Stimulated activated CD4-positive, alpha-beta T cell treated with anti-CD3 and anti-CD28 coated beads, Interleukin-4, amount 100 ng/mL, for 48 hours (primary cell): ENCODE measurements at places on chromosomes 16 and 17.
A peak's percentile ranks its signal among the peaks of the same experiment; 100 is the strongest.

DNA sequence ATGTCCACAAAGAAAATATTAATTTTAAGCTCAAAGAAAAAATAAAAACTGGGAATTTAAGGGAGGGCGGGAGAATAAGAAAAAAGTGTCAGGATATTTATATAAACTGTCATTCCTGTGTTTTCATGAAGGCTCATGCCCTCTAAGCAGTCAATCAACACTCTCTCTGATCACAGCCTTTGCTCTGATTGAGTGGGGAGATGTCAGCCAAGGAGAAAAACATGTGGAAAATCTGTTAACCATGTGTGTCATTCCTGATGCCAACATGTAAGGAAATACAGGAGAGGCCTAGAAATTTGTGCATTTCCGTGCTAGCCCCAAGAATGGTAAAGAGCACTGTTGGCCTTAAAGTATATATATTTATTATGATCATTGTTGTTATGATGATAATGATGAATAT lies 137.9 kb upstream of the IRX5 start:
- no peak for DNase-seq

DNA sequence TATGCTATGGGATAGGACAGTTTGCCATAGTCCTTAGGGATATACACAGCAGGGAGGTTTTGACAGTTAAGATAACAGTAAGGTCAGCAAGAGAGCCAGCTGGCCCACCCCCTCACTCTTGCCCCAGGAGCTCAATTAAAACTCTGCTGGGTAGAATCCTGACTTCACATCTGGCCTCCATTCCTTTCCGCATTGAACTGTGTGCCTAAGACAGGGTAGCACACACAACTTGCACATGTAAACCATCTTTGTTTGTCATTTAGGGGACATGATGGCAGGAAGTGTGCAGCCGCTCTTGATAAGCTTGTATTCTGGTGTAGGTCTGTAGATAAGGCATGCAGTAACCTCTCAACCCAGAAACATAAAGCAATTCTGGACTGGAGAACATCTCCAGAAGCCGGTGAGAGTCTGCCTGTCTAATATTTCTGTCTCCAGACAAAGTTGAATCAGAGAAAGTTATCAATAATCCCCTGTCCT lies 5.2 kb downstream of the MINK1 start:
- DNase-seq, result no peak

DNA sequence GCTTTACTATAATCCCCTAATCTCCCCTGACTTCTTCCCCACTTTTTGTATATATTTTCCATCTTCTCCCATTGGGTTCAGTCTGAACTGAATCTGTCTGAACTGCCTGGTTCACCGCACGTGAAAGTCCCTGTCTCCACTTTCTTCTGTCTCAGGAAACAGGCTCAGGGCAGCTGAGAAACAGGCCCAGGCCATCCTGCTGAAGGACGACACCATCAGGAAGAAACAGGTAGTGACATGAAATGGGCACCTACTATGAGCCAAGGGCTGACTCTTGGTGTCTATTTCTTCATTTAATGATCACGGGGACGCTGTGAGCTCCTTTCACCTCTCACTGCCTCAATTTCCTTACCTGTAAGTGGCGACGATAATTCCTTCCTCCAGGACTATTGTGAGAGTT lies 90.5 kb upstream of the HSBP1 start:
- DNase-seq, result no peak

DNA sequence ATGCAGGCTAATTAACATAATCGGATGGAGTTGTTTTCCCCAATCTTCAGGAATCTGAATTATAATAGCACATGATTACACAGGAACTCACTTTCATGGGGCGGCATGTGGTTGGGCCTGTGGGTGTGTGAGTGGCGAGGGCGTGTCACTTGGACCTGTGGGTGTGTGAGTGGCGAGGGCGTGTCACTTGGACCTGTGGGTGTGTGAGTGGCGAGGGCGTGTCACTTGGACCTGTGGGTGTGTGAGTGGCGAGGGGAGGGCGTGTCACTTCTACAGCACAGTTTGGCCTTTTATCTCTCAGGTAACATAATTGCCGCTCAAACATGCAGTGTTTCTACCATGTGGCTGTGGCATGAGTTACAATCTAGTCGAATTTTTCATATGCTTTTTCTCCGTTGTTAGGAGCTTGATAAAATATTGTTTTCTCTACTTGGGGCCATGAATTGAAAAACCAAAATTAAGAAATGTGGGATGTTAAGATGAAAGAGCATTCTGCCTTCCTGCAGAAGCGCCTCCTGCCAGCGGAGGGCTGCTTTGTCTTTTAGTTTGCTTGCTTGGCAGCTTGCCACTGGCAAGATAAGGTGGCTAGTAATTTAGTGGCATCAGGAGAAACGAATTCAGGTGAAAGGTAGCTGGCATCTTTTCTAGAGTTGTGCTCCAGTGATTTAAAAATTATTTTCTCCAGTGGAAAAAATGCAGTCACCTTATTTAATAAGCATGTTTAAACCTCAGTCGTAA lies 36.2 kb downstream of the USP10 start:
- DNase-seq, result no peak

- no peak for DNase-seq
Observed at GRCh38 chr16:62963846-62964245, 927.6 kb upstream of the CDH8 start.

DNA sequence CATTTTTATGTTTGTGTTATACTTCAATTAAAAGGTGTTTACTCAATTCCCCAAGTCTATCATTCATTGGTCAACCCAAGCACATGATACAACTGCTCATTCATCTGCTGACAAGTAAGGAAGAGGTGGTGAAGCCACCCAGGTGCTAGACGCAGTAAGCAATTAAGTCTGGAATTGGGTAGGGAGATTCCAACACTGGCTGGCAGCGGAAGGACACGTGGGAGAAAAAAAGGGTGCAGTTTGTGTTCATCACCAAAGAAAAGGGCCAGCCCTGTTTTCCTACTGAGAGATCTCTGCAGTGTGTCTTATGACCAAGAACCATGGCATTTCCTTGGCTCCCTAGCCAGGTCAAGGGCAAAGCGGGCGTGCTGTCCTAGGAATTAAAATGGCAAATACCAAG lies 11.8 kb upstream of the ZNF23 start:
- no peak for DNase-seq

- DNase-seq, result peak; percentile 57
Observed at GRCh38 chr16:57810197-57811031, 8.1 kb upstream of the KIFC3 start.

DNA sequence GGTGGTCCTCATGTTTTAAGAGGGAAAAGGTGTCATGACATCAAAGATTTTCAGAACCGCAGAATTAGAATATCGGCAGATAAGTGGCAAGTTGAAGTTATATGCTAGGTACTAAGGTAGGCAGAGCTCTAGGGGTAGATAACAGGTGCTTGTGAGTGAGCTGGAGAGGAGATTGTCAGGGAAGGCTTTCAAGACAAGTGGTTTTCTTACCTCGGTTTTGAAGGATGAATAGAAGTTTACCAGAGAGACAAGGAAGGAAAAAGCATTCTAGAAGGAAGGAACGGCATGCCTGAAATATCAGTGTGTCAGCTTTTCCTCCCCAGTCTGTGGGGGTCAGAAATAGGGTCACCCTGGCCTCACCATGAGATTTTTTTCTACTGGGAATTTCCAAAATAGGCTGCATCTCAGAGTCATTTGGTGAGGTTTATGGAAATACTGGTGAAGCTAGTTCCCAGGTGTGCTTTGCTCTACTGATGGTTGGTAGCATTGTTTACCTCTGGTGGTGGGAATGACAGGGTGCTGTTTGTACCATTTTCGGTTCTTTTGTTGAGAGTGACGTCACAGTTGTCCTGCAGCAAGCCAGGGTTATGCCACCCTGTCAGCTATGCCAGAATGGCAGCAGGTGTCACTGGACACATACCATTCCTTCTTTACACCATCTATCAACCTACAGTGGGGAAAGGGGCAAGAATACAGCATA lies 112.5 kb downstream of the MSI2 start:
- DNase-seq, result no peak

DNA sequence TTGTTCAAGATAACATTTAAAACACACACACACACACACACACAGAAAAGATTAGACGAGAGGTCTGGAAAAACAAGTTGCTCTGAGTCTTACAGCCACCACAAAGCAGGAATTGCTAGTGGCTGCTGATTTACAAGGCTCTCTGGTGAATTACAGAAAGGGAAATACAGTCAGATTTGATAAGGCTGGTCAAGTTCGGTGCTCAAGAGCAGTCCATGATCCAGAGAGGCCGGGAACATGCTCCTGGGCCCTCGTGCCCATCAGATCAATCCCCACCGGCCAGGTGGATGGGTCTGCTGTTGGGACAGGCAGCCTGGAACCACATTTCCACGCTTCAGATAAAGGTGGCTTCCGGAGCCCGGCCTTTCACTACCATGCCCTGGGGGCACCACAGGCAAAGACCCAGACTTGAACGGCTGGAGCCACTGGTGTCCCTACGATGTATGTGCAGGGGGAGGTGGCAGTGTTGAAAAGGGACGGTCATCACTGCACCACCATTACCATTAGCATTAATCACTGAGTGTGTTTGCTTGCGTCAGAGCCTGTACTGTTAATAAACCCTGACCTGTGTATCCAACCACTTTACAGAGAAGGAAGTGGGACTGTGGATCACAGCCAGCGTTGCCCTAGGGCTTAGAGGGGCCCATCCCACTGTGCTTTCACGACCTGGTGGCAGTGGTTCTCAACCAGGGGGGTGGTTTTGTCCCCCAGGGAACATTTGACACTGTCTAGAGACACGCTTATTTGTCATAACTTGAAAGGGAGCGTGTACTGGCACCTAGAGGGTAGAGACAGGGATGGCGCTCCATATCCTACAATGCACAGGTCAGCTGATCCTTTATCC lies 95.1 kb downstream of the XYLT1 start:
- DNase-seq, result no peak

- no peak for DNase-seq
Observed at GRCh38 chr16:3754081-3754703, 36.9 kb upstream of the TRAP1 start.

DNA sequence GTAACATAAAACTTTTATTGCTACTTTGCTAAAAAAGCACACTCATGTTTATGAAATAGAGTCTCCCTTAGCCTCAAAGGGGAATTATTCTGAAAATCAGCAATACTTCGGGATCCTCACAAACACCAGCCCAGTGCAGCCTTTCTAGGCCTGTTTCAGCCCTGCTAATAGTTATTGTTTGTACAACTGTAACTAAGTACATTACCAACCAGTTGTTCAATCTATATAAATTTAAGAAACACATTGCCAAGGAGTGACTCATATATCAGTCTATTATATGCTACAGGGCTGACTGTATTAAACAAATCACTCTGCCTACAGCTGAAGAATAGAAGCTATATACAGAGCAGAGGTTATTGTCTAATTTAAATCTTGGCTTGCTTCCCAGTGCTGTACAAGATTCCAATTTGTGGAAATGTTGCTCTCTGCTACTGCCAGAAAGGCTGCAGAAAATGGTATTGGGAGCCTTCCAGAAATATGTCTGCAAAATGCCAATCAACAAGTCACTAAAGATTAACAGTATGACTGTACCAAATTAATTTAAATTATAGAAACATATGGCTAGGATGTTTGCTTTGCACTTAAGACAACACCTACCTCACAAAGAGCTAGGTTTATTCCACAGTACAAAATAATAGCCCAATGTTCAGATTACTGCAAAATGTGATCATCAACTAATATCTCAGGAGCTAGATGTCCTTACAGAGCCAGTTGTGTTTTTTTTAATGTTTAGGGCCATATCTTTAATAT lies 49.7 kb downstream of the TOX3 start:
- DNase-seq, result no peak

DNA sequence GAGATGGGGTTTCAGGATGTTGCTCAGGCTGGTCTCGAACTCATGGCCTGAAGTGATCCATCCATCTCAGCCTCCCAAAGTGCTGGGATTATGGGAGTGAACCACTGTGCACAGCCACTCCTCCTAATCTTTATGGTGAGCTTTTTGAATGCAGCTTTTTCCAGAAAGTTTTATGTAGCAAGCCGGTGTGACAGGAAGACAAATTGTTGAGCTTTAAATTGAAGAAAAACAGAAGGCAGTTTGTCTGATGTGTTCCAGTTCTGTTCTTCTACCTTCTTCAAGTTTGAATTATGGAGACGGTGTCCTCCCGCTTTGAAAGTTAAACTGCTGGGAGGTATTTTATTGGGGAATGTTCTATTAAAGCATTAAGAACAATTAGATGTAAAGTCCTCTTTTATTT lies 177.1 kb downstream of the SNX29 start:
- DNase-seq, result no peak

DNA sequence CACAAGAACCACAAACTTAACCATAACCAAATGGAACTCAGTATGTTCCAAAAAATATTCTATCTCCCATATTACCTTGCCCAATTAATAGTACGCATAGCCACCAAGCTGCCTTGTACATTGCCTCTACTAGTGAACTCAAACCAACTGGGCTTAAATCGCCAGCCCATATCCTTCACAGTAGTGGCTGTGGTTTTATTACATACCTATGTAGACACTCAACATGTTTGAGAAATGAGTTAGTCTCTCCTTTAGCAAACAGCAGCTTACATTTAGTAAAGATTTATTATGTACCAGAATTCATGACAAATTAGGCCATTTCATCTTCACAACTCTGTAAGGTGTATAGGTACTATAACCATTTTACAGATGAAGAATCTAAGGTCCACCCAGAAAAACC lies 41.4 kb downstream of the GRB2 start:
- DNase-seq, result no peak

- DNase-seq, result no peak
Observed at GRCh38 chr16:70694868-70695218, 9.0 kb upstream of the MTSS2 start.

DNA sequence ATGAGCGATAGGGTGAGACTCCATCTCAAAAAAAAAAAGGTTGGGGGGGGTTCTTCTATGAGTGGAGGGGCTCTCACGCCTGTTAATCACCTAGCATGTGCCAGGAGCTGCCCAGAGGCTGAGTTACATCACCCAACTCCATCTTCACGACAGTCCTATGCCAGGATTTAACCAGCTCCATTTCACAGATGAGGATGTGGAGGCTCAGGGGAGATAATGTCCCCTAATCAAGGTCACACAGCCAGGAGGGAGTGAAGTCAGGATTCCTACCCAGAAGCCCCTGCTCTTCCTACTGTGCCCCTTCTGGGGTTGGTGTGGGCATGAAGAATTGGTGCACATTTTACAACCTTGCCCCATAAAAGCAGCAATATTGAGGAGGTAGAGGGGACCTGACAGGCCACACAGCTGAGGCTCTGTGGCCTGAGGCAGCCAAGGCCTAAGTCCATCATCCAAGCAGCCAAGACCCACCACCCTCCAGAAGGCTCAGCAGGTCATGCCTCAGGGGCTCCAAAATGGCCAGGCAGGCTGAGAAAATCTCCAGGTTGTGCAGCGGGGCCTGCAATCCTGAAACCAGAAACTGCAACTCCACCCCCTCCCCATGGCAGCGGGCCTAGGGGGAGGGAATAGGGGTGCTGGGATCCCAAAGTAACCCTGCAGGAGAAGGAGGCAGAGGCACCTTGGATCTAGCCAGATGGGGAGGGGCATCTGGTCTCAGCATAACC lies 6.9 kb downstream of the PPY start:
- no peak for DNase-seq
